Vagina (tissue), 2 donors: ENCODE measurements at places on chromosomes 6 and 20. TPM values are rescaled to one million over a fixed set of nuclear protein-coding genes. Genes with fewer than 3 reads are reported as not detected.

Gene ANGPT4
- 0.98 TPM for total RNA-seq

- no peak for DNase-seq
Measured at GRCh38 chr6:79307321-79308036, 73.0 kb upstream of the HMGN3 start.

DNA sequence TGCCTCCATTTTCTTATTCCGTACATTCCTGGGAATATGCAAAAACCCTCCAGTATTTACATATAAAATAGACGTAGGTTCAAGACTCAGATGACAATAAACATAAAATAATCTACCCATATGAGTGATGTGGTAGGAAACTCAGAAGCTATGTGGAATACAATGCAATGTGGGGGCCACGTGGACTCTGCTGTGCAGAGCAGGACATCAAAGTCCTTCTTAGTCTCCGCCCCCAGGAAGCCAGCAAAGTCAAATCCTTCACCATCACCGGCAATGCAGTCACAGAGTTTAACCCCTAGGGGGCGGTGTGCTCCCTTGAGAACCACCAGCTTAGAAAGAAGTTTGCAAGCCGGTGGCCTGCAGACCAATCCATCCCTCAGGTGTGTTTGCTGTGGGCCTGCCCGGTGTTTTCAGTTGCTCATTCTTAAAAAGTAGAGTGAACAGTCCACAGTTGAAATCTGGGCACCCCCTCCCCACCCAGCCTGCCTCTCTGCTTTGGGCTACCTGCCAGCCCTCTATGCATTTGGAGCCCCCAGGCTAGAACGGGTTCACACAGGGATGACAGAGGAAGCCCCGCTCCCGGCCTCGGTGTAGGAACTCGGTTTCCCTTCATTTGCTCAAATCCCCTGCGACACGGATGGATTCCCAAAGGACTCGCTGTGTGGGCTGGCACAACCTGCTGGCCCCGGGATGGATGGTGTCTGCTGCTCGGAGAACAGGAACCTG is 59.9 kb downstream of the SULF2 start:
- no peak for DNase-seq

- peak; percentile 56 for DNase-seq
Measured at GRCh38 chr20:24773751-24774201, 175.3 kb upstream of the CST7 start.
